Activated T-helper 2 cell treated with anti-CD3 and anti-CD28 coated beads, Interferon-gamma antibody, Interleukin-2, Interleukin-4, amounts not matched to agents 10 μg/mL and 5 μg/mL and 100 μg/mL, durations not matched to agents 14 hours and 24 hours and 36 hours (primary cell): ENCODE measurements at places on chromosomes 4 and X. TPM values are rescaled to one million over a fixed set of nuclear protein-coding genes. Genes with fewer than 3 reads are reported as not detected.

The TCEAL6 gene
- total RNA-seq: not detected in 2 replicates

The UGT2B15 gene
- total RNA-seq: not detected in 2 replicates

The MYOZ2 gene
- not detected in 2 replicates for total RNA-seq

GRCh38 chr4:128639541-128640270 is 169.8 kb upstream of the JADE1 start:
- H3K4me1 ChIP-seq: no peaks in the 10 kb centered on the region
- no peak for DNase-seq
- no peaks in the 10 kb centered on the region for H3K36me3 ChIP-seq
- no peak overlapping the region for H3K27ac ChIP-seq
- no peaks in the 10 kb centered on the region for H3K27me3 ChIP-seq

GRCh38 chr4:83266689-83267088 is 17.9 kb downstream of the COQ2 start:
- no peak overlapping the region for H3K27ac ChIP-seq
- H3K36me3 ChIP-seq: peaks cover 68% of the 10 kb centered on the region
- H3K27me3 ChIP-seq: no peaks in the 10 kb centered on the region
- DNase-seq: no peak
